ENCODE measurements at places on chromosomes 16 and 17.

DNA sequence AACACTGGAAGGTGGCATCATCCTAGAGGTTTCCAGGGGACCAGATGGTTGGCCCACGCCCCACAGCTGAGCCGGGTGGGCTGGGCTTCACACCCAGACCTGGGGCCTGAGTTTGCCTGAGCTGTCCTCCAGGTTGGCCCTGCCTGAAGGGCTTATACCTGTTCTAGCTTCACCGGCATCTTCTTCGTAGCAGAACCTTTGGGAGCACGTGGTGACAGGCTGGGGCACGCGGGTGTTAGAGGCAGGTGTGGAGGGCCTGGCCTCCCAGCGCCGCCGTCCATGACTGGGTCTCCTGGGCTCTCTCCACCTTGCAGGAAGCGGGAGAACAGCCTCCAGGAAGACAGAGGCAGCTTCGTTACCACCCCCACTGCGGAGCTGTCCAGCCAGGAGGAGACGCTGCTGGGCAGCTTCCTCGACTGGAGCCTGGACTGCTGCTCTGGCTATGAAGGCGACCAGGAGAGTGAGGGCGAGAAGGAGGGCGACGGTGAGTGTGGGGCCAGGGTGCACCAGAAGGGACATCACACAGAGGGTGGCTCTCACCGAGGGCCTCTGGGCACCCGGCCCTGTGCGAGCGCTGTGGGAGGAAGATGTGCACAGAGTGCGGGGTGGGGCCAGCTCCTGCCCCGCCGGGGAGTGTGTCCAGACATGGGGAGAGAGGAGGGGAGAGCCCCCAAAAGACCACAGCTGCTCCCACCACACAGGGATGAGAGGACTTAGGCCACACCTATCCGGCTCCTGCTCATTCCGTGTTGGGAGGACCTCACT, 4.6 kb upstream of the TEDC2 start:
- no peak overlapping the region for H3K27ac ChIP-seq
- DNase-seq: no peak
- no peaks in the 10 kb centered on the region for H3K36me3 ChIP-seq
- H3K27me3 ChIP-seq: no peaks in the 10 kb centered on the region
- H3K4me3 ChIP-seq: no peak overlapping the region

DNA sequence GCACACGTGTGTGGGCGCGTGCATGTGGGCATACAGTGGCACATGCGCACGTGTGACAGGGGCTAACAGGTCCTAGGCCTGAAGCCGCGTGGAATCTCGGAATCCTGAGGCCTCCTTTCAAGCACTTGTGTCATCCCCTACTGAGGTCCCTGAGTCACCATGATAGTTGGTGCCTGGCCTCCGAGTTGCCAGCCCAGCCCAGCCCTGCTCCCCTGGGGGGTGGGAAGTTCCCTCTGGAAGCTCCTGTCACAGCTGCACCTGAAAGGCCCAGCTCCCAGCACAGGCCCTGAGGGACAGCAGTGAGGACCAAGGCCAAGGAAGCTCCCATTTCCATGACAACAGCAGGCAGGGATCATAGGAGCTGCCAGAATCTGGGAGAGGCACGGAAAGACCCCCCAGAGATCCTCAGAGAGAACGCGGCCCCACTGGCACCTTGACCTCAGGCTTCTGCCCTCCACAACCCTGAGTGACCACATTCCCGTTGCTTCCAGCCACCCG, 35.4 kb upstream of the ENPP7 start:
- H3K4me1 ChIP-seq: no peaks in the 10 kb centered on the region
- DNase-seq: no peak
- no peaks in the 10 kb centered on the region for H3K36me3 ChIP-seq
- H3K27ac ChIP-seq: no peak overlapping the region
- no peak overlapping the region for H3K4me3 ChIP-seq

DNA sequence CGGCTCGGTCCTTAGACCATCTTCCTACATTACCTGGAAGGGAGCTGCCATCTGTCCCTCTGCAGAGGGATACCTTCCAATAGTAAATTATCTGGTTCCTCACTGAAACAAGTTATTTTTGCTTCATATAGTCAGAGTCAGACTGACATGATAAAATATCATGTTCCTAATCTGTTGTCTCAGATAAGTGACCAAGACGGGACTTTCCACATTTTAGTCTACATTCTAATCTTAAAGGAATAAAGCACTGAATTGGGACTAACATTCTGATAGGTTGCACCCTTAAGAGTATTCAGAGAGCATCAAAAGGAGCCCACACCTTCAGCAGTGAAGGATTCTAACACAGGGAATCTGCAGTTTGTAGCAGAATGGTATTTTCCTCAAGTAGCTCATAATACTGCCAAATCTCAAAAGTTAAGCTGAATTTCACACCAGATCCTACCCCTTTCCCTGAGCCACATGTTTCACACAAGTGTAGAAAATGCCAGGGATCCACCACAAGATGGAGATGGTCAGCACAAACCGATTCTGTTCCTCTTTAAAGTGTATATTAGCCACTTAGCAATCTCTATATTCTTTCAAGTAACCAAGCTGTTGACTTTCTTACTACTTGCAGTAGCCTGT, 13.4 kb downstream of the GINS2 start:
- peaks cover 20% of the 10 kb centered on the region for H3K36me3 ChIP-seq
- H3K4me1 ChIP-seq: peaks cover 4% of the 10 kb centered on the region
- no peak for DNase-seq
- no peak overlapping the region for H3K4me3 ChIP-seq
- H3K27me3 ChIP-seq: no peaks in the 10 kb centered on the region

DNA sequence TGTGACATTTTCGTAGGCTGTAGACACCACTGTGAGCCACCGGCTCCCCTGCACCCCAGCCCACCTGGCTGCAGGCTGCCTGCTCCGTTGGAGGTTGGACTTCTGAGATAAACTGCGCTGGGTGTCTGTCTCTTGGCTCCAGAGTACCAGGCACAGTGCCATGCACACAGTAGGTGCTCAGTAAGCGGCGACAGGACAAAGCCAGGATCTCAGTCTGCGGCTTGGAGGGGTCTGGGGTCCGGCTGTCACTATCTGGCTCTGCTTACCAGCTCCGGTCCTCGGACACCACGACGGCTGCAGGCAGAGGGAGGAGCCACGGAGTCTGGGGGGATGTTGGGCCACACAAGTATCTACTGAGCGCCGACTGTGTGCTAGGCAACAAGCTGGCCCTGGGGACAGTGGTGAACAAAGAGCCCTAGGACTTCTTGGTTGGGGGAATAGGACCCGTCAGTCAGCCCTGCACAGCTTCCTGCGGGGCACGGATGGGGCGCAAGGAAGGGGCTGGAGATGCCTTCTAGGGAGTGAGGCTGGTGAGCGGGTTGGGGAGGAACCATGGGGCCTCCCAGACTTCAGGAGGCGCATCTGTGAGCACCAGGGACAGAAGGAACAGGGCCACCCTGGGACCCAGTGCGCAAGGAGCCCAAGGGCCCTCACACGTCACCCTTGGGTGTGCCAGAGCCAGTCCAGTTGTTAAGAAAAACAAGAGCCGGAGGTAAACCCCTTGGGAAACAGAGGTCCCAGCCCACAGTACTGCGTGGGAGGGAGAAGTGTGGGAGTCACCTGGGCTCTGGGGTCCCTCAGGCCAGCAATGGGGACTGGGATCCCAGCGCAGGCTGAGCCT, 17.3 kb downstream of the JPH3 start:
- DNase-seq: no peak
- no peaks in the 10 kb centered on the region for H3K36me3 ChIP-seq
- H3K4me3 ChIP-seq: no peak overlapping the region
- peaks cover 3% of the 10 kb centered on the region for H3K27me3 ChIP-seq

- no peaks in the 10 kb centered on the region for H3K36me3 ChIP-seq
- no peaks in the 10 kb centered on the region for H3K27me3 ChIP-seq
- H3K4me1 ChIP-seq: peaks cover 38% of the 10 kb centered on the region
- no peak overlapping the region for H3K4me3 ChIP-seq
These were observed 199.9 kb downstream of the MAF start for GRCh38 chr16:79400462-79401149.

- H3K36me3 ChIP-seq: no peaks in the 10 kb centered on the region
- DNase-seq: peak; percentile 23
- peaks cover 15% of the 10 kb centered on the region for H3K4me1 ChIP-seq
- H3K4me3 ChIP-seq: peak overlapping the region; percentile 92
- peaks cover 22% of the 10 kb centered on the region for H3K27me3 ChIP-seq
These were observed 2.4 kb upstream of the HNF1B start for GRCh38 chr17:37747222-37747621.

GRCh38 chr16:14560523-14560922, 69.5 kb downstream of the PARN start:
- no peak overlapping the region for H3K27ac ChIP-seq
- H3K4me3 ChIP-seq: no peak overlapping the region
- no peaks in the 10 kb centered on the region for H3K36me3 ChIP-seq
- H3K4me1 ChIP-seq: peaks cover under 1% of the 10 kb centered on the region
- DNase-seq: no peak
- no peaks in the 10 kb centered on the region for H3K27me3 ChIP-seq

DNA sequence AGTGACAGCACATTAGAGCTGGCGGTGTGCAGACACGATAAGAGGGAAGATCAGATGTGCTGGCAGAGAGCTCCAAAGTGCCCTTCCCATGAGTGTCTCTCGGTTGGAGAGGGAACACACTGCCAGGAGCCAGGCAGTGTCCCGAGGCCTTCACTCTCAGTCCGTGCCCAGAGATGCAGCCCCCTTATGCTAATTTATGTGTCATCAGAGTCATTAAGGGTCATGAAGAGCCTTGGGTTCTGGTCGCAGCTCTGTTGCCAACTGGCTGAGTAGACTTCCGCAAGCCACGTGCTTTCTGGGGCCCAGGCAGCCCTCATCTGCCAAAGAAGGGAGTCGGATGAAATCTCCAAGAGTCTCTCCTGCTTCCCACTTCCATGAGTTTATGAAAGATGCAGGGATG, 232.5 kb downstream of the MSI2 start:
- no peaks in the 10 kb centered on the region for H3K4me1 ChIP-seq
- H3K27me3 ChIP-seq: no peaks in the 10 kb centered on the region
- H3K36me3 ChIP-seq: no peaks in the 10 kb centered on the region
- DNase-seq: no peak
- no peak overlapping the region for H3K27ac ChIP-seq
- no peak overlapping the region for H3K4me3 ChIP-seq

DNA sequence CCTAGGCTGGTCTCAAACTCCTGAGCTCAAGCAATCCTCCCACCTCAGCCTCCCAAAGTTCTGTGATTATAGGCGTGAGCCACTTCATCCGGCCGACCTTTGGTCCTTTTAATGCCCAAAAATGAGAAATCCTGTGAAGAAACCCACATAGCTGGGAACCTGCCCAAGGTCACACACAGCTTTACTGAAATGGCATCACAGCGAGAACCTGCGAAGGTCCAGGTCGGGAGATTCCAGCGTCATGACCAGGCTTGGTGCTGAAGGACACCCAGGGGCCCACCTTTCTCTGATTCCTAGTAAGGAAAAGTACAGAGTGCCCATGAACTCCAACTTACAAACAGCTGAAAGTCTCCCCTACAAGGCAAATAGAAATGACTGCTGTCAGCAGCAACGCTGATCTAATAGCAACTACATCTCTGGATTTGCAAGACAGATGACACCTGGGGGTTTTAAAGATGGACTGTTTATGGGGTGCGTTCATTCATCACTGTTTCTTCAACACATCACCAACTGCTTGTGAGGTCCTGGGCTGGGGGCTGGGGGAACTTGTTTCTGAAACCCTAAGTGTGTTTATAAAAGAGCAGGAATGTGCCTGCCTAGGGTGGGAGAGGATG, 24.5 kb upstream of the DNAH17 start:
- H3K4me1 ChIP-seq: no peaks in the 10 kb centered on the region
- H3K4me3 ChIP-seq: no peak overlapping the region
- H3K36me3 ChIP-seq: no peaks in the 10 kb centered on the region
- no peaks in the 10 kb centered on the region for H3K27me3 ChIP-seq

- H3K4me3 ChIP-seq: no peak overlapping the region
- peaks cover 10% of the 10 kb centered on the region for H3K4me1 ChIP-seq
- peak; percentile 84 for DNase-seq
- peaks cover 18% of the 10 kb centered on the region for H3K36me3 ChIP-seq
- H3K27ac ChIP-seq: peak overlapping the region; percentile 92
- H3K27me3 ChIP-seq: no peaks in the 10 kb centered on the region
These were observed 8.2 kb downstream of the POLR2C start for GRCh38 chr16:57470711-57471110.

DNA sequence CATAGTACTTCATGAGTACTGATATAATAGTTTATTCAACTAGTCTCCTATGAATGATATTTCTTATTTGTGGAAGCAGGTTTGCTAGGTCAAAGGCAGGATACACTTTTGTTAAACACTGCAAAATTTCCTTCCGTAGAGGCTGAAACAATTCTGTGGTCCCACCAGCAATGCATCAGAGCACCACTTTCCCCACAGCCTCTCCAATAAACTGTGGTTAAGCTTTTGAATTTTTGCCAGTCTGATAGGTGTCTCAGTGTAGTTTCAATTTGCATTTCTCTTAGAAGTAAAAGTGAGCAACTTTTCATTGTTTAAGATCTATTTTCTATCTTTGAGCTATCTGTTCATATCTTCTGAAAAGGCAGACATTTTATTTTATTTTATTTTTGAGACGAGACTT, 36.4 kb upstream of the CORO6 start:
- H3K36me3 ChIP-seq: no peaks in the 10 kb centered on the region
- no peak overlapping the region for H3K27ac ChIP-seq
- H3K4me3 ChIP-seq: no peak overlapping the region
- H3K4me1 ChIP-seq: peaks cover 16% of the 10 kb centered on the region
- no peaks in the 10 kb centered on the region for H3K27me3 ChIP-seq
- no peak for DNase-seq

DNA sequence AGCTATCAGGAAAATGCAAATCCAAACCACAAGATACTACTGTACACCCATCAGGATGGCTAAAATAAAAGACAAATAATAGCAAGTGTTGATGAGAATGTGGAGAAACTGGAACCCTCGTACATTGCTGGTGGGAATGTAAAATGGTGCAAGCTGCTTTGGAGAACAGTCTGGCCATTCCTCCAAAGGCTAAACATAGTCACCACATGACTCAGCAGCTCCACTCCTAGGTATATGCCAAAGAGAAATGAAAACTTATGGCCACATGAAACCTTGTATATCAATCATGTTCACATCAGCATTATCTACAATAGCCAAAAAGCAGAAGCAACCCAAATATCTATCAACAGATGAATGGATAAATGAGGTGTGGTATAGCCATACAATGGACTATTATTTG, 28.5 kb downstream of the VAC14 start:
- H3K4me1 ChIP-seq: no peaks in the 10 kb centered on the region
- peaks cover 64% of the 10 kb centered on the region for H3K36me3 ChIP-seq
- H3K4me3 ChIP-seq: no peak overlapping the region
- H3K27me3 ChIP-seq: no peaks in the 10 kb centered on the region
- H3K27ac ChIP-seq: no peak overlapping the region

- DNase-seq: no peak
- no peak overlapping the region for H3K4me3 ChIP-seq
- H3K4me1 ChIP-seq: no peaks in the 10 kb centered on the region
- no peaks in the 10 kb centered on the region for H3K27me3 ChIP-seq
- no peak overlapping the region for H3K27ac ChIP-seq
These were observed 4.5 kb upstream of the MRPL38 start for GRCh38 chr17:75909051-75909811.

GRCh38 chr16:73717266-73717974, 579.2 kb upstream of the PSMD7 start:
- H3K27ac ChIP-seq: no peak overlapping the region
- no peak for DNase-seq
- H3K36me3 ChIP-seq: no peaks in the 10 kb centered on the region
- H3K4me1 ChIP-seq: no peaks in the 10 kb centered on the region
- H3K4me3 ChIP-seq: no peak overlapping the region
- no peaks in the 10 kb centered on the region for H3K27me3 ChIP-seq
